ENCODE measurements at places on chromosomes 6 and 20. TPM values are rescaled to one million over a fixed set of nuclear protein-coding genes. Genes with fewer than 3 reads are reported as not detected.

GRCh38 chr6:6236730-6237469 lies 83.6 kb downstream of the F13A1 start:
- DNase-seq: no peak

- no peak for DNase-seq
These were observed 243.1 kb downstream of the ALDH8A1 start for GRCh38 chr6:134706806-134707205.

The FNDC11 gene
- total RNA-seq: 0.14 TPM

The SMAP1 gene
- 32.1 TPM for total RNA-seq

The BHLHE23 gene
- total RNA-seq: not detected

Data from left ventricle myocardium inferior (tissue), 1 donor.